ENCODE measurements at places on chromosomes 7 and 10.

- no peak for DNase-seq
Observed at GRCh38 chr7:127899411-127899810, 131.8 kb downstream of the LRRC4 start.

DNA sequence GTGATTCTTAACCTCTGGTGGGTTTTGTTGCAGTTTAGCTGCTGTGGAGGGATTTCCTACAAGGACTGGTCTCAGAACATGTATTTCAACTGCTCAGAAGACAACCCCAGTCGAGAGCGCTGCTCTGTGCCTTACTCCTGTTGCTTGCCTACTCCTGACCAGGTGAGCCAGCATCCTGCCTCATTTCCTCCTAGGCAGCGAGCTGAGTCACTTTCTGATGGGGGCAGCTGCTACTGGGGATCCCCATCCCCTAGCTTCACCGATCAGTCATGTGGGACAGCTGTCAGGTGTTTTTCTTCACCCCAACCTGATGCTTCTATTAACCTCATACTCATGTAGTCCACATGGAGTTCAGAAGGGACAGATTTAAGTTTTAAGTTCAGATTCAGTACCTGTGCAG, 21.7 kb upstream of the SMO start:
- DNase-seq = no peak

GRCh38 chr10:108187408-108188012, 1023.0 kb upstream of the SORCS1 start:
- no peak for DNase-seq

- DNase-seq = no peak
Observed at GRCh38 chr10:25804505-25804904, 129.5 kb upstream of the MYO3A start.

- no peak for DNase-seq
Observed at GRCh38 chr7:17773289-17773626, 167.0 kb downstream of the SNX13 start.

- DNase-seq = no peak
Observed at GRCh38 chr10:131556897-131557495, 245.5 kb upstream of the TCERG1L start.

DNA sequence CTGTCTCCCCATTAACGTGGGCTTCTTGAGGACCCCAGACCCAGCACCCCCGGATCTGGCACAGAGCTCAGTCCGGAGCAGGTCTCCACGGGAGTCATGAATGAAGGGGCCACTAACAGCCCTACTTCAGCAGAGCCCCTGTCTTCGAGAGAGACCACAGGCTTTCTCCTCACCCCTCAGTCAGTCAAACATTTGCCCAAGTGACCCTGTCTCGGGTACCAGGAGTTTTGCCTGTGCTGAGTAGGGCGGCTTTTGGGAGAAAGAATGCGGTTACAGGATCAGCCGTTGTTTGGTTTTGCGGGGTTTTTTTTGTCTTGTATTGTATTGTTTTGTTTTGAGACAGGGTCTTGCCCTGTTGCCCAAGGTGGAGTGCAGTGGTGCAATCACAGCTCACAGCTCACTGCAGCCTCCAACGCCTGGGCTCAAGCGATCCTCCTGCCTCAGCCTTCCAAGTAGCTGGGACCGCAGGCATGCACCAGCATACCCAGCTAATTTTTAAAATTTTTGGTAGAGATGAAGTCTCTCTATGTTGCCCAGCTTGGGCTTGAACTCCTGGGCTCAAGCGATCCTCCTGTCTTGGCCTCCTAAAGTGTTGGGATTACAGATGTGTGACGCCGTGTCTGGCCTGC, 16.5 kb downstream of the ADAP1 start:
- no peak for DNase-seq

DNA sequence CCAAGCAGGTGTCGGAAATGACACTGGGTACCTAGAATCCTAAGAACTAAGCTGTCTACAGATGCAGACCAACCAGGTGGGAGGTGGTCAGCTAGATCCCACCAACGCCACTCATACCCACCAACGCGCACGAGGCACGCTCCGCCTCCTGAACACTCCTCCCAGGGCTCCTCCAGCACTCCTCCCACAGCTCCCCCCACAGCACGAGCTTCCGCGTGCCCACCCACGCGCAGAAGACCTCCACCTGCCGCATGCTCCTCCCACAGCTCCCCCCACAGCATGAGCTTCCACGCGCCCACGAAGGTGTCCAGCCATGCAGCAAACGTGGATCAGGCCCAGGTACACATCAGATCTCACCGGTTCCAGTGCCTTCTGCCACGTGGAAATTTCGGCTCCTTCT, 196.0 kb downstream of the MAD1L1 start:
- DNase-seq = no peak

- no peak for DNase-seq
Observed at GRCh38 chr7:1918881-1919525, 248.9 kb downstream of the ELFN1 start.

GRCh38 chr7:43764807-43765491, 6.5 kb downstream of the BLVRA start:
- DNase-seq = no peak

- no peak for DNase-seq
Observed at GRCh38 chr10:9501944-9502343, 1447.5 kb downstream of the GATA3 start.

GRCh38 chr7:23207021-23207420, 25.2 kb downstream of the NUP42 start:
- no peak for DNase-seq

DNA sequence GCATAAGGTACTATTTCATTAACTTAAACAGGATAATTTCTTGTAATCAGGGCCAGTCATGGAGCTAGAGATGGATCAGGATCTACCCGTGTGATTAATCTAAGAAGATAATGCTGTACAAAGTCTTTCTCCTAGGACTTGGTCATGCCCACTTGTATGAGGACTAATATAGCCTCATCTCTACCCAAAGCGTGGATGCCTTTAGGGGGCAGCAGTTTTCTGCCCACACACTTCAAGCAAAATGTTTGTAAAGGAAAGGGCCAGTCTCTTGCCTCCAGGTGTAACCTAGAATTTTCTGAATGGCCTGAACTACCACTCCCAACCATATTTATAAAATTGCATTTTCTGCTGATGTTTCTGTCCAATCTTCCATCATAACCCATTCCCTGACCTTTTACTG, 764.0 kb upstream of the IGFBP3 start:
- DNase-seq = no peak

DNA sequence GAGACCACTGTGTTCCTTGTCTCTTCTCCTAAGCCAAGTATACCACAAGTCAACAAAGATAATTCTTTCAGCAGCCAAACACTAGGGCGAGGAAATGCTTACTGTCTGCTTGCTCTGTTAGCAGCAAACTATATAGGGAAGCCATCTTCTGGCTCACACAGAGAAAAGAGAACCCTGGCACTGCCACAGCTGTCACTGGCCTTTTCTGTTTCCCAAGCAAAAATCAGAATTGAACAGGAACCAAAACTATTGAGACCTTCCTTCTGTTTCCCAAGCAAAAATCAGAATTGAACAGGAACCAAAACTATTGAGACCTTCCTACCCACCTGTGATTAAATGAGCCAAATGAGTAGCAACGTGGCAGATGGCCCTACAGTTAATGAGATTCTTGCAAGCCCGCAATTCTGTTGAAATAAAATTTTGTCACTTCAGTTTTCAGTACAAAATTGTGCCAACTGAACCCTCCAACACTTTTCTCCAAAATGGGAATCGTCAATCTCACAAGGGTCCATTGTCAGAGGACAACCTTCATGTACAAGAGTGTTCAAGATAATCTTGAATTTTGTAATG, 54.5 kb downstream of the LRRTM3 start:
- no peak for DNase-seq

GRCh38 chr7:81415181-81415580, 354.7 kb downstream of the HGF start:
- DNase-seq = no peak

GRCh38 chr10:22779331-22780019, 65.1 kb upstream of the PIP4K2A start:
- no peak for DNase-seq

DNA sequence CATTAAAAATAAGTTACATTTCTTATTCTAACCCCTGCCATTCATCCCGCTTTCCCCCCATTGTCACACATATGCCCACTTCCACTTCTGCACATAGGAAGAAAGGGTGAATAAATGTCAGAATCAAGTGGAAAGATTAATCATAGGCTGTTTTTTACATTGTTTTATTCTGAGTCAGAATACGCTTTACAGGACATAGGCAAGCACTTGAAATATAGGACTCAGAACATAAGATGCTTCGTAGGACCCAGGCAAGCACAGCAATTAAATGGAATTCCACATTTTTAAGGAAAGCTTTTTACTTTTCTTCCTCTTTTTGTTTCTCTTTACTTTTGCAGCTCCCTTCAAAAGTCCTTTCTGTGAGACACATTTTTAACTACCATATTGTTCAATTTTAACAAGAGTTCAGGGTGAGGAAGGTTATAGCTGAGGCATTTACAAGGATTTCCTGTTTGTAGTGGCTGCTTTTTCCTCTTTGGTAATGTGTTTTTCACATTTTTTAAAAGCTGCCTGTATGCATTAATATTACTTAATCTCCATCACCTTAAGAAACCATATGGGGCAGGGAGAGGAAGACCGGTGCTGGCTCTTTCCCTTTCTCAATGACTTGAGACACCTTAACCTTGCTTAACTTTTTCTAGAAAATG, 130.0 kb downstream of the TES start:
- no peak for DNase-seq

- DNase-seq = no peak
Observed at GRCh38 chr7:156435486-156436231, 204.9 kb upstream of the RNF32 start.

- no peak for DNase-seq
Observed at GRCh38 chr7:144438759-144439158, 35.3 kb upstream of the NOBOX start.

DNA sequence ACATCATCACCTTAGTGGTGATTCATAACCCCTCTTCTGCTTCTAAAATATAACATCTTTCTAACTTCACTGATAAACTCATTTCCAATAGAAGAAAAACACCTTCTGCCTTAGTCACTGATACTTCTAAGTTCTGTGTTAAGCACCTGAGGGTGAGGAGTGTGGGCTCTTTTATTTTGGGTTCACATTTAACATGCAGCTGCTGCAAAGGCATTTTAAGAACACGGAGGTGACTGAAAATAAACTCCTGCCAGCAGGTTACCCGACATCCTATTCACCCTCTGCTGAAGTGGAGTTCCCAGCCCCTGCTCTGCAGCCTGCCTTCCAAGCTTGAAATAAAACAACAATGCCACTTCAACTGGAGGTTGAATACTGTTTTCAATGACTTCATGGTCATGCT, 202.9 kb upstream of the PLXNA4 start:
- DNase-seq = no peak

DNA sequence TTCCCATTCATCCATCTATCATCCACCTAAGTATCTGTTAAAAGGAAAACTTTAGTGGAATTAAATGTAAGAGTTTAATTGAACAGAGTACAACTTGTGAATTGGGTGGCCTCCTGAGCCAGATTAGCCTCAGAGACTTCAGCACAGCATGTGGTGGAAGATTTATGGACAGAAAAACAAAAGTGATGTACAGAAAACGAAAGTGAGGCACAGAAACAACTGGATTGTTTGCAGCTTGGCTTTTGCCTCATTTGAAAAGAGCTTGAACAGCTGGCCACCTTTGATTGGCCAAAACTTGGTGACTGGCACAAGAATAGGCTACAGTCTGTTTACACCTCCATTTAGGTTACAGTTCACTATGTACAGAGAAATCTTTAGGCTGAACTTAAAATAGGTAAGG, 1463.4 kb upstream of the CELF2 start:
- no peak for DNase-seq

DNA sequence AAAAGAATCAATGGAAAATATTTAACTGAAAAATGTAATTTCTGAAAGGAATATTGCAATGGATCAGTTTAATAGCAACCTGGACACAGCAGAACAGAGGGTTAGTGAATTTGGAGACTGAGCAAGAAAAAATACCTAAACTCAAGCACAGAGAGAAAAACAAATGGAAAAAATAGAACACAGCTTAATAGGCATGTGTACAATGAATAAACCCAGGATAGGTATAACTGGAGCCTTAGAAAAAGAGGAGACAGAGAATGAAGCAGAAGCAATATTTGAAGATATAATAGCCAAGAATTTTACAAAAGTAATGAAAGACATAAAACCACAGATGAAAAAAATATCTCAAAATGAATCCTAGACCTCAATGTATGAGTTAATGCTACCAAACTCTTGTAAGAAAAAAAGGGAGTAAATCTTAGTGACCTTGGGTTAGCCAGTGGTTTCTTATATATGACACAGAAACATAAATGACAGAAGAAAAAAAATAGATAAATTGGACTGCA, 2.9 kb upstream of the DNAJC1 start:
- DNase-seq = no peak

GRCh38 chr7:151591866-151592265, 72.2 kb upstream of the RHEB start:
- no peak for DNase-seq

Measured in stimulated activated CD4-positive, alpha-beta T cell treated with anti-CD3 and anti-CD28 coated beads, Interleukin-15, amount 100 ng/mL, for 24 hours (primary cell).